T-helper 1 cell treated with Interleukin-12 subunit alpha and Interleukin-12 subunit beta and Interleukin-4 antibody, amounts not matched to agents 30 ng/mL and 1 ng/mL, for 36 hours (primary cell): ENCODE measurements at places on chromosomes 5 and 9. TPM values are rescaled to one million over a fixed set of nuclear protein-coding genes. Genes with fewer than 3 reads are reported as not detected.

The CCDC152 gene
- total RNA-seq: 2.5 and 3.4 TPM in 2 replicates

The ATP10B gene
- total RNA-seq: not detected in 2 replicates

The AK8 gene
- total RNA-seq: 0.17 TPM in 1 of 2 replicates, not detected in the other

The CCL28 gene
- 11.1 and 12.7 TPM in 2 replicates for total RNA-seq

The RGS3 gene
- total RNA-seq: 31.2 and 35.9 TPM in 2 replicates

The EQTN gene
- not detected in 2 replicates for total RNA-seq

The FYB1 gene
- 237 and 262 TPM in 2 replicates for total RNA-seq

The NFIB gene
- total RNA-seq: 0.05 TPM in 1 of 2 replicates, not detected in the other

The MYOT gene
- total RNA-seq: not detected in 2 replicates

The PCDHGA5 gene
- total RNA-seq: 0.46 and 0.49 TPM in 2 replicates

The DMGDH gene
- 1.3 TPM in 1 of 2 replicates, not detected in the other for total RNA-seq

The LMX1B gene
- not detected in 2 replicates for total RNA-seq

The EGR1 gene
- 14.9 and 15.9 TPM in 2 replicates for total RNA-seq
